Chondrocyte (in vitro differentiated cells): ENCODE measurements at places on chromosomes 2 and 18. TPM values are rescaled to one million over a fixed set of nuclear protein-coding genes. Genes with fewer than 3 reads are reported as not detected.

DNA sequence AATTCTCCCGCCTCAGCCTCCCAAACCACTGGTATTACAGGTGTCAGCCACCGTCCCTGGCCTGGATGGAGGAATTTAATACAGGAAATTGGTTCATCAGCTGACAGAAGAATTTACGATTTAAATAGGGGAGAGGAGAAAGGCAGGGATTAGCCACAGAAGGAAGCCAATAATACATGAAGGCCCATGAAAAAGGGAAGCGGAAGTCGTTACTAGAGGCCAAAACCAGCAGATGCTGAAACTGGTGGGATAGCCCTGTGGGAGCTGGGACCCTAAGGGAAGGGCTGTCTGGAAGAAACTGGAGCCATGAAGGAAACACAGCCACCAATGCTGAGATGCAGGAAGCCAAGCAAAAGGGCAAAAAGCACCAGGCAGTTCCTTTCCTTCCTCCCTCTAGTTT, 163.7 kb upstream of the RMP24 start:
- no peak overlapping the region for H3K27ac ChIP-seq
- DNase-seq: no peak
- no peaks in the 10 kb centered on the region for H3K4me1 ChIP-seq

DNA sequence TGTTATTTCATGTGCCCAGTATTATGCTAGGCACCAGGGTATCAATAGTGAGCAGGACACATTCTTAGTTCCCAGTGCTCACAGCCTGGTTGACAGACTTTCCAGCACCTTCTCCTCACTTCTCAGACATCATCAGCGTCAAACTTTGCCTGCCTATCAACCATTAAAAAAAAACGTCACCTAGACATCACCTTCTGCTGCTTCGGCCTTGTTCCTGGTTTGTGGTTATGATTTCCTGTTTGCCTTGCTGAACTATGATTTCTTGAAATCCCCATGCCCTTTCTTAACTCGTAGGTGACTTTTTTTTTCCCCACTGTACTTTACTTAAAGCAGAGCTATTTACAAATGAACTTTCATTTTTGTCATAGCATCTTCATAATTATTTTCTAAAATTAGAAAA, 60.4 kb upstream of the NABP1 start:
- H3K4me1 ChIP-seq: peaks cover 41% of the 10 kb centered on the region
- no peak overlapping the region for H3K4me3 ChIP-seq
- H3K36me3 ChIP-seq: no peaks in the 10 kb centered on the region
- no peak for DNase-seq

DNA sequence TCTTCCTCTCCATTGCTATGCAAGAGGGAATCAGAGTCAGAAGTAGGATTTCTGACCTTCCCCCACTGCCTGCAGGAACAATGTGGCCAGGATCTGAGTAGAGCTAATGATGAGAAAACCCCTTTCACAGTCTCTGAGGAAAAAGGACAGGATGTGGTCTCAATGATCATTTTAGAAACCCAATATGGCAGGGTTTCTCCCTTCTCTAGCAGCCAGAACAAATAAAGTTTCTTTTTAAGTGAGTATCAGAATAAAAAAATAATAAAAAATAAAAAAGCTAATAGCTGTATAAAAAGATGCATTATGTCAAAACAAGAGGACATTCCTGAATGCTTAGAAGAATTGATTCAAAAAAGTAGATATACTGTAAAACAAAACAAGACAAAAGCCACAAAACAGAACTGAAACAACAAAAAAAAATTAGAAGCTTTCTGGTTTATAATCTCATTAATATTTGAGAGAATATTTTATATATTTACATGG, 1124.9 kb upstream of the ZEB2 start:
- H3K4me1 ChIP-seq: peaks cover 6% of the 10 kb centered on the region
- no peaks in the 10 kb centered on the region for H3K36me3 ChIP-seq
- no peak overlapping the region for H3K4me3 ChIP-seq
- no peak for DNase-seq
- H3K27ac ChIP-seq: no peak overlapping the region
- no peaks in the 10 kb centered on the region for H3K27me3 ChIP-seq

GRCh38 chr2:166170356-166170755, 42.5 kb upstream of the SCN1A start:
- no peaks in the 10 kb centered on the region for H3K27me3 ChIP-seq
- no peaks in the 10 kb centered on the region for H3K36me3 ChIP-seq
- no peak overlapping the region for H3K27ac ChIP-seq

DNA sequence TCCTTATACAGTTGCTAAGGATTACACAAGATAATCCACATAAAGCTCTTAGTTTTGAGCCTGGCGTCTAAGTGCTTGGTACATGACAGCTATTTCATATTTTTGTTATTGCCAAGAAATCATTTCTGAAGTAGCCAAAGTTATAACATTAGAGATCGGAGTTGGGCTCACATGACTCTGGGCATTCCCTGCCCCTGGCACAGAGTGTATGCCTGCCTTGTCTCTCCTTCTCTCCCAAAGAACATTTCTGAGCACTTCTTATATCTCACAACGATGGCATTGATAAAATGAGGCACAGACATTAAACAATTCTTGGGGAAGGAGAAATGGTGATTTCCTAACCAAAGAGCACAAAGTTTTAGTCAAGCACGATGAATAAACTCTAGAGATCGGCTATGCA, 87.7 kb upstream of the DDX18 start:
- H3K4me1 ChIP-seq: no peaks in the 10 kb centered on the region
- no peak overlapping the region for H3K4me3 ChIP-seq
- H3K27ac ChIP-seq: no peak overlapping the region
- no peak for DNase-seq
- no peaks in the 10 kb centered on the region for H3K27me3 ChIP-seq

DNA sequence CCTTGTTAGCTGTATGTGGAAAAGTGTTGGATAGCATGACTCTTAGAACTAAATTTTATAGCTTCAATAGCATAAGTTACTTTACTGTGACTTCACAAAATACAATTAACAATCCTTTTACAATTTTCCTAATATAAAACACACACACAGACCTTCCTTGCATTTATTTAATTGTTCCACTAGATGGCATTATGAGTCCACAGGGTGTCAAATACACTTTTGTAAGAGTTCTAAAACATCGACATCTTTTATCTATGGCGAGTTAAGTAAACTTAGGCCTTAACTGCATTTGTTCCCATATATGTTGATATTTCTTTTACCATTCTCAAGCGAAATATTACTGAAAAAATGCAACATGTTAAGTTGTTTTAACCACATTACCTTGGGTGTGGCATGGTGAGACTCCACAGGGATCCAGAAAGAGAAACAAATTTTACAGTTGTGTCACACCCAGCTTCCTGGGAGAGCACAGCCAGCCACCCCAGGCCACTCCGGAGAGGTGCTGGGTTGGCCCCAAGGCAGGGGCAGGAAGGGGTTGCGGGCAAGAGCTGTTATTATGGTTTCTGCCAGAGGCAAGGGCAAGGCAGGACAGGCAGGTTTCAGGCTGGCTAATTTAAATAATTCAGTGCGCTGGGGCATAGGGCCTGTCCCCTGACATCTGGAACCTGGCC, 312.4 kb upstream of the MC4R start:
- H3K4me3 ChIP-seq: no peak overlapping the region
- no peak overlapping the region for H3K27ac ChIP-seq
- H3K27me3 ChIP-seq: peaks cover 32% of the 10 kb centered on the region
- no peaks in the 10 kb centered on the region for H3K36me3 ChIP-seq
- no peak for DNase-seq
- H3K4me1 ChIP-seq: peaks cover 4% of the 10 kb centered on the region

- H3K4me3 ChIP-seq: no peak overlapping the region
- no peaks in the 10 kb centered on the region for H3K4me1 ChIP-seq
- H3K27me3 ChIP-seq: peaks cover 5% of the 10 kb centered on the region
- no peak overlapping the region for H3K27ac ChIP-seq
- H3K36me3 ChIP-seq: peaks cover 2% of the 10 kb centered on the region
These were observed 154.4 kb downstream of the RAD51AP2 start for GRCh38 chr2:17363846-17364245.

GRCh38 chr2:239459606-239460005, 58.8 kb upstream of the HDAC4 start:
- peaks cover 14% of the 10 kb centered on the region for H3K4me1 ChIP-seq
- DNase-seq: no peak
- H3K27ac ChIP-seq: no peak overlapping the region
- H3K4me3 ChIP-seq: no peak overlapping the region
- H3K27me3 ChIP-seq: peaks cover 26% of the 10 kb centered on the region

DNA sequence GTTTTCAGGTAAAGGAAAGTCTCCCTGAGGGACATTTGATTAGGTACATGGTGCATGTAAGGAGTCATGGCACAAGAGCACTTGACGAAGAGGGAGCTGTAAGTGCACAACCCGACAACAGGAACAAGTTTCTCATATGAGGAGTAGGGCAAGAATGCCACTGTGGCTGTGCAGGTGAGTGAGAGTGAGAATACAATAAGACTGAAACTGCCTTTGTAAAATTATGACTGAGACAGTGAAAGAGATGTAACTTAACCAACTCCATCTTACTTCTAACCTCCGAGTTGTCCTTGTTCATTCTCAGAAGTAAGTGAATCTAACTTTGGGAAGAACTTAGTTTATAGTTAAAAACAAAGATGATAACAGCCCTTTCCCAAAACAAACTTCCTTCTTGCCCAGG, 1025.8 kb upstream of the CNTNAP5 start:
- H3K4me3 ChIP-seq: no peak overlapping the region
- no peaks in the 10 kb centered on the region for H3K4me1 ChIP-seq
- DNase-seq: no peak

GRCh38 chr2:195612611-195613495, 44.2 kb upstream of the SLC39A10 start:
- peak overlapping the region; percentile 31 for H3K4me3 ChIP-seq
- peak overlapping the region; percentile 85 for H3K27ac ChIP-seq
- no peaks in the 10 kb centered on the region for H3K27me3 ChIP-seq

DNA sequence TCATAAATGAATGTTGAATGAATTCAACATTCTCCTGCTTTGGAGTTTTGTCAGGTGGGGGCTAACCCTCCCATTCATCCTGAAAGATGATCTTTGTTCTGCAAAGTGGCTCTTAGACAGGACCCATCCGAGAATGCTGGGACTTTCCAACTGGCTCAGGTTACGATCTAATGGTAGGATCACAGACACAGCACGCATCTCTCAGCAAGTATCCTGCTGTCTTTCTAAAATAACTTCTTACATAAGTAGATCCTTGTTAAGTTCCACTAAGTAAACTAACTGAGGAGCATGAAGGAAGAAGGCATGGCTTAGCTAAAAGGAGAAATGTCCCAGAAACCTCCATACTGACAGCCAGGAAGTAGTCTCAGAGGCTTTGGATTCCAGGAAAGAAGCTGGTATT, 23.7 kb downstream of the CYP27A1 start:
- no peaks in the 10 kb centered on the region for H3K27me3 ChIP-seq
- peaks cover 25% of the 10 kb centered on the region for H3K4me1 ChIP-seq
- H3K4me3 ChIP-seq: peak overlapping the region; percentile 35
- no peak for DNase-seq
- H3K36me3 ChIP-seq: peaks cover 4% of the 10 kb centered on the region

DNA sequence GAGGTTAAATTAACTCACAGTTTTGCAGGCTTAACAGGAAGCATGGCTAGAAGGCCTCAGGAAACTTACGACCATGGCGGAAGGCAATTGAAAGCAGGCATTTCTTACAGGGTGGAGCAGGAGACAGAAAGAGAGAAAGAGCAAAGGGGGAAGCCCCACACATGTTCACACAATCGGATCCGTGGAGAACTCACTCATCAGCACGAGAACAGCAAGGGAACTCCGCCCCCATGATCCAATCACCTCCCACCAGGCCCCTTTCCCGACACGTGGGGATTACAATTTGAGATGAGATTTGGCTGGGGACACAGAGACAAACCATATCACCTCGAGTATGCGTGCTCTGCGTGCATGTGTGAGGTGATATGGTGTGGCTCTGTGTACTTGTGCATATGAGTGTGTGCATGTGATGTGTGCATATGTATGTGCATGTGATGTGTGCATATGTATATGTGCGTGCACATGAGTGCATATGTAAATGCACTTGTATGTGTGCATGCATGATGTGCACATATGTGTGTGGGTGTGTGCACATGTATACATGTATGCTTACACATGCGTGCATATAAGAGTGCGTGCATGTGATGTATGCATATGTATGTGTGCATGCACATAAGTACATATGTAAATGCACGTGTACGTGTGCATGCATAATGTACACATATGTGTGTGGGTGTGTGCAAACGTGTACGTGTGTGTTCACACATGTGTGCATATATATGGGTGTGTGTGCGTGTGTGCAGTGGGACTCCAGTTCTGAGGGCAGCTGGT, 108.7 kb upstream of the HDAC4 start:
- no peaks in the 10 kb centered on the region for H3K36me3 ChIP-seq
- H3K27ac ChIP-seq: no peak overlapping the region
- peaks cover 7% of the 10 kb centered on the region for H3K27me3 ChIP-seq
- H3K4me1 ChIP-seq: no peaks in the 10 kb centered on the region

DNA sequence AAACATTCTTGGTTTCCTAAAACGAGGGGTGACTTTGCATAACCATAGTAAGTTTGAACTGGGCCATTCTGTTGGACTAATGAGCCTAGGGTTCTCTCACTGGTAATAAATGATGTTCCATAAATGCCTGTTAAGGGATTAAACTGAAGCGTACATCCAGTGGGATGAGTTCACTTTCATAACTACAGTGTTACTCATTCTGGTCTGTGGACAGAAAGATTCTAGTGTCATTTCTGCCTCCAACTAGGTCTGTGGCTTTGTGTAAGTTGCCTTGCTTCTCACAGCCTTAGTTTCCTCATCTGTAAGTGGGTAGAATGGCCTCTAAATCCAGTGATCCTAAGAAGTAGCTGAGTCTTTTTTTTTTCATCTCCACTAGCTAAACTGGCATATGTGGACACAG, 1860.6 kb upstream of the PIK3C3 start:
- H3K36me3 ChIP-seq: no peaks in the 10 kb centered on the region
- H3K27me3 ChIP-seq: peaks cover 14% of the 10 kb centered on the region
- no peaks in the 10 kb centered on the region for H3K4me1 ChIP-seq
- DNase-seq: no peak

AGXT gene
- total RNA-seq: not detected in 3 replicates

TSPYL6 gene
- not detected in 3 replicates for total RNA-seq

CRYGA gene
- total RNA-seq: not detected in 3 replicates
